ENCODE measurements at places on chromosomes 7 and 10.

DNA sequence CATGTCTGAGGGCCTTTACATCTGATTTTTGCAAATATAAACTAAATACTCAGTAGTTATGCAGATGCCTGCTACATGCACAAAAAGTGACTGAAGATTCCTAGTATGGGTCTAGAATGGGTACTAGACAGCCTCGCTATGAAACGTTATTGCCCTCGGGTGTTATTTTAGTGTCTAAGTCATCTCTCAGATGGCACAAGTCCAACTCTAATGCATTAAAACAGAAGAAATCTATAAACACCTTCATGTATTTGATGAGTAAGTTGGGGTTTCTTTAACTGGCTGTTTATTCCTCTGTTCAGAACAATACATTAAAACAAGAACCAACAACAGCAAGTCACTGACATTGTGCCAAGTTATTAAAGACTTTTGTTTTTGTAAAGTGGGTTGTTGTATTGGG lies 41.6 kb downstream of the TEX36 start:
- no peak for DNase-seq

- no peak for DNase-seq
These were observed 307.5 kb downstream of the LRMDA start for GRCh38 chr10:75738924-75739323.

GRCh38 chr7:28573059-28573553 lies 160.8 kb downstream of the CREB5 start:
- peak; percentile 61 for DNase-seq

DNA sequence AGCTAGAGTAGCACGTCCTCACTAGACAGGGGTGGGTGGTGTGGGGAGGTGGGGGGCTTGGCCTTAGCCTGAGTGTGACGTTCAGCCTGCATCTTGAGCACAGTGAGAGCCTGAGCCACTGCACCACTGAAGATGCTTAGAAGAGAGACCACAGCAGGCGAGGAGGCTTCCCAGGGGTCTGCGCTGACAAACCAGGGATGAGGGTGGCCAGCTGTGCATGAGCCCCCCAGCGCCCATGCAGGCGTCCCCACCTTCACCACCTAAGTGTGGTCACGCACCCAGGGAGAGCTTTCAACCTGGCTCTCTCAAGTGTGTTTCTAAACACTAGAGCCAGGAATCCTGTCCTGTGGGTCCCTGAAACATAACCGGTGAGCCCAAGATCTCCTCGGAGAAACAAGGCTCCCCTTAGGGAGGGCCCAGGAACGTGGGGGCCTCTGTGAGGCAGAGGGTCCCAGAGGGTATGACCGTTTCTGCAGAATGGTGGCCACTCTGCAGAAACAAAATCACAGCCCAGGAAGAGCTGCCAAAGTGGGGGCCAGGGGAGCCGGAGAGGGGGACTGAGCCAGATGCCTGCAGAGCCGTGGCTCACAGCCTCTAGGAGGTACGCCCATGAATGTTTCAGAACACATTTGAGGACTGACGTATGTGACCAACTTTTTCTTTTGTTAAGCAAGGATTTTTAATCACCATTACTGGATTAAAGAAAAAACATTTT lies 85.2 kb upstream of the INSIG1 start:
- no peak for DNase-seq

DNA sequence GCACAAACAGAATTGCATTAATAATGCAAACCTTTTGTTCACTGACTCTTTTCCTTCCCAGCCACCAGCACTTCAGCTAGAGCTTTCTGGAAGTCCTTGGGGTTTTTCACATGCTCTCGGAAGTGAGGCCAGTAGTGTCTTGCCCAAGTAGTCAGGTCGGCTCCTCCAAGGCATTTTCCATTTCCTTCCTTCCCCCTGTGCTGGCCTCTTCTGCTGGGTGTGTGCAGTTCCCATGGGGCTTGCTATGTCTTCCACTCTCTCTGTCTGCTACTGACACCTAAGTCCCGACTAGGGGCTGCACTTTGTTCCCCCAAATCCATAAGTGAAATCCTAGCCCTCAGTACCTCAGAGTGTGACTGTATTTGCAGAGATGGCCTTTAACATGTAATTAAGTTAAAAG lies 175.6 kb upstream of the BMPER start:
- DNase-seq = no peak

- DNase-seq = no peak
These were observed 39.4 kb upstream of the CXCL12 start for GRCh38 chr10:44424298-44424697.

Measured in mucosa of descending colon (tissue), 3 donors.